ENCODE measurements at places on chromosomes 4 and X. TPM values are rescaled to one million over a fixed set of nuclear protein-coding genes. Genes with fewer than 3 reads are reported as not detected.

NPY2R gene
- not detected for total RNA-seq

SSX1 gene
- total RNA-seq = not detected

DIPK2B gene
- total RNA-seq = 27.7 TPM

DMRTC1B gene
- 0.29 TPM for total RNA-seq

RTL9 gene
- total RNA-seq = not detected

TCEANC gene
- total RNA-seq = 6.4 TPM

DNA sequence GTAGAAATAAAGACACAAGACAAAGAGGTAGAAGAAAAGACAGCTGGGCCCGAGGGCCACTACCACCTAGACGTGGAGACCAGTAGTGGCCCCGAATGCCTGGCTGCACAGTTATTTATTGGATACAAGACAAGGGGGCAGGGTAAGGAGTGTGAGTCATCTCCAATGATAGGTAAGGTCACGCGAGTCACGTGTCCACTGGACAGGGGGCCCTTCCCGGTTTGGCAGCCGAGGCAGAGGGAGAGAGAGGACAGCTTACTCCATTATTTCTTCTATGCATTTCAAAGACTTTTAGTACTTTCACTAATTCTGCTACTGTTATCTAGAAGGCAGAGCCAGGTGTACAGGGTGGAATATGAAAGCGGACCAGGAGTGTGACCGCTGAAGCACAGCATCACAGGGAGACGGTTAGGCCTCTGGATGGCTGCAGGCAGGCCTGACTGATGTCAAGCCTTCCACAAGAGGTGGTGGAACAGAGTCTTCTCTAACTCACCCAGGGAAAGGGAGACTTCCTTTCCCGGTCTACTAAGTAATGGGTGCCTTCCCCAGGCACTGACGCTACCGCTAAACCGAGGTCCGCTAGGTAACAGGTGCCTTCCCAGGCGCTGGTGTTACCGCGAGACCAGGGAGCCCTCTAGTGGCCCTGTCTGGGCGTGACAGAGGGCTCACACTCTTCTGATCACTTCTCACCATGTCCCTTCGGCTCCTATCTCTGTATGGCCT is 44.9 kb downstream of the ZBTB49 start:
- no peaks in the 10 kb centered on the region for H3K36me3 ChIP-seq
- no peaks in the 10 kb centered on the region for H3K4me1 ChIP-seq
- DNase-seq = peak; percentile 80
- H3K4me3 ChIP-seq = no peak overlapping the region
- H3K27ac ChIP-seq = no peak overlapping the region
- H3K27me3 ChIP-seq = no peaks in the 10 kb centered on the region

DNA sequence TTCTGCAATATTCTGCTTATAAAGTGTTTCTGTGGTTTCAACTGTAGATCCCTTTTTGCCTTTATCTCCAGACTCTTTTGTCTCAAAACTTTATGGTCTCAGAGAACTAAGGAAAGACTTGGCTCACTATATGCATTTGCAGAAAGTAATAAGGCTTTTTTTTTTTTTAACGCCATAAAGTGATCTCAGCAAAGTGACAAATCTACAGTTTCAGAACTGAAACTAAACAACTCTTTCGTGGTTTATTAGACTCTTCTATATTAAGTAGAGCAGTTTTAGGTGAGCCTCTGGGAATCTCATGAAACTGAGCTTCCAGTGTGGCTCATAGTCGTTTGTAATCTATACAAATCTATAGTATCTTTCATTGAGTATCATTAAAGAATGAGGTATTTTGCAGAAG is 15.3 kb downstream of the ATP7A start:
- no peaks in the 10 kb centered on the region for H3K4me1 ChIP-seq
- no peaks in the 10 kb centered on the region for H3K27me3 ChIP-seq
- no peak overlapping the region for H3K27ac ChIP-seq
- H3K4me3 ChIP-seq = no peak overlapping the region
- no peak for DNase-seq

DNA sequence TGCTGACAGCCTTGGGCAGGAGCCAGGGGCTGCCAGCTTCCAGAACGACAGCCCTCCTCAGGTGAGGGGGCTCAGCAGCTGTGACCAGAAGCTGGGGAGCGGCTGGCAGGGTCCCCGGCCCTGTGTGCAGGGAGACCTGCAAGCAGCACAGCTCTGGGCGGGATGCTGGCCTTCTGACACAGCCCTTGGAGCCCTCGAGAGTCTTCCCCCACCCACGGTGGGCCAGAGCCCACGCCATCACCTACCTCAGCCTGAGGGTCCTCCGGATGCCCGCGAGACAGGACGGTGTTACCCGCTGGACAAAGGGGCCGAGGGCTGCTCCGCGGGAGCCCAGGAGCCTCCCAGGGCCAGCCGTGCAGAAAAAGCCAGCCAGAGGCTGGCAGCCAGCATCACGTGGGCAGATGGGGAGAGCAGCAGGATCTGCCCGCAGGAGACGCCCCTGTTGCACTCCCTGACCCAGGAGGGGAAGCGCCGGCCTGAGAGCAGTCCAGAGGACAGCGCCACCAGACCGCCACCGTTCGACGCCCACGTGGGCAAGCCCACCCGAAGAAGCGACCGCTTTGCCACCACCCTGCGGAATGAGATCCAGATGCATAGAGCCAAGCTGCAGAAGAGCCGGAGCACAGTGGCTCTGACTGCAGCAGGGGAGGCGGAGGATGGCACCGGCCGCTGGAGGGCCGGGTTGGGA is 71.8 kb upstream of the CLDN34 start:
- no peak overlapping the region for H3K27ac ChIP-seq
- no peak for DNase-seq
- H3K4me1 ChIP-seq = no peaks in the 10 kb centered on the region
- H3K4me3 ChIP-seq = no peak overlapping the region

DNA sequence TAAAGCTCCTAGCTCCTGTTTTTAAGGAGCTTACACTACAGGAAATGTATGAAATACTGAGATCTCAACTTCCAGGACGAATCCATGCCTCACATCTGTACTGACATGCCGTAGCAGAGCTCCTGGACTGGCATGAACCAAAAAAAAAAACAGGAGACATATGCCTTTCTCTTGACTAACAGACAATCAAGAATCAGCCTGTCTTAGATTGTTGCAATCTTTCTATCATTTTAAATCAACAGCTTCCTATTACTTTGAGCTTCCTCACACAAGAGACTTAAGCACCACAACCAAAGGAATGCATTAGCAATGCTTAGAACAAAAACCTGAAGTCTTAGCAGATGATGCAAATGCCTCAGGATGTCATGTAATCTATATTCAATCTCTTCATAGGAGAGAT is 34.7 kb upstream of the AREG start:
- no peak for DNase-seq
- H3K4me3 ChIP-seq = no peak overlapping the region
- H3K27me3 ChIP-seq = no peaks in the 10 kb centered on the region
- H3K36me3 ChIP-seq = no peaks in the 10 kb centered on the region

DNA sequence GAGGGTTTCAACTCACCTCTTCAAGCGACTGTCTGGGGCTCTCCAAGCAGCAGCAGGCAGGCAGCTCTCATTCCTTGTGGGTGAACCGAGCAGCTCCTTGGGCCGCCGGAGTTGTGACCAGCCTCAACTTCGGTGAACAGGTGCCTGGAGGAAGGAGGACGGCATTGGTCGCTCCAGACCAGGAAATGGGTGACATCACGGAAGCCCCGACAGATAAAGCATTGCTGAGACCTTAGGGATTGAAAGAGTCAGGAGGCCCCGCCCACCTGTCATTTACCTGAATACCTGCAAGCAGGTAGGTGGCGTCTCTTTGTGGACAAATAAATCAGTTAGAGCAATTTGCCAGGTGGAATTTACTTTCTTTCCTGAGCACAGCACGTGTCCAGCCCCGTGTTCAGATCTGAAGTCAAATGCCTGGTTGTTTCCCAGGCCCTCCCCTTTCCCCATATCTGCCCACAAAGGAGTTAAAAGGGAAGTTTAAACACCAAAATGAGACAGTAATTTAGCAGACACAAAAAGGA is at the start of gene LNX1:
Gene LNX1 (minus strand): TSS at position 115 of the 521 bp plus-strand sequence. CDS start 17,484 bp downstream, outside the sequence.
- peak within 1 kb of the TSS; percentile 30 for H3K4me3 ChIP-seq
- no peaks in the 10 kb centered on the region for H3K36me3 ChIP-seq
- H3K27ac ChIP-seq = peak within 1 kb of the TSS; percentile 38
- no peaks in the 10 kb centered on the region for H3K4me1 ChIP-seq

GRCh38 chr4:168074861-168075260 is 17.5 kb upstream of the ANXA10 start:
- H3K4me1 ChIP-seq = no peaks in the 10 kb centered on the region
- no peak for DNase-seq
- H3K27me3 ChIP-seq = no peaks in the 10 kb centered on the region
- H3K27ac ChIP-seq = no peak overlapping the region

DNA sequence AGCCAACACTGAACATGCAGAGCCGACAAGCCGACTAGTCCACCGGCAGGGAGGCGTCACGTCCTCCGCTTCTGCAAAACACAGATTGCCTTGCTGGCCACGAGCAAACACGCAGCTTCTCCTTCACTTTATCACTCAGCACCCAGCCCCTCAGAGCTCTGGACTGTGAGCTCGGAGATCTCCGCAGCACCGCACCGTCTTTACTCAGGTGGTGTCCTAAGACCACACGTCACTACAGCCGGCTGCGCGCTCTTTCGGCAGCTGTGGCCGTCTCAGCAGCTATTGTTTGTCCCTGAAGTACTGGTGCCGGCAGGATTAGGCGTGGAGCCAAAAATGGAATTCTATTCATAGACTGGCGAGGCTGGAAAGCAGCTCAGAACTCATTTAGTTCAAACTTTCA is 72.0 kb downstream of the FAT1 start:
- H3K27me3 ChIP-seq = no peaks in the 10 kb centered on the region
- H3K4me1 ChIP-seq = no peaks in the 10 kb centered on the region
- no peak overlapping the region for H3K4me3 ChIP-seq
- peaks cover 8% of the 10 kb centered on the region for H3K36me3 ChIP-seq

GRCh38 chr4:129355031-129355430 is 259.1 kb downstream of the C4orf33 start:
- no peak for DNase-seq
- H3K27ac ChIP-seq = no peak overlapping the region
- no peak overlapping the region for H3K4me3 ChIP-seq

DNA sequence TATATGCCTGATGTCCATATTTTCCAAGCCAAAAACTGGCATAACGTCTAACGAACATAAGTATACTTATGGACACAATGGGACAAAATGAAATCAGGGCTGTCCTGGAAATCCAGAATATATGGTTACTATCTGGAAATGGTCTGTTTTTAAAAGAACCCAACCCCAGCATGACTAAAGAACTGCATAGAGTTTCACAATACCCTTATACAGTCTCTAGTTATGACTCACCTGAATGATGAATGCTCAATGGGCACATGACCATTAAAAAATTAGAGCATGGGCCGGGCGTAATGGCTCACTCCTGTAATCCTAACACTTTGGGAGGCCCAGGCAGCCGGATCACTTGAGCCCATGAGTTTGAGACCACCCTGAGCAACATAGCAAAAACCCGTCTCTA is 31.8 kb downstream of the AMMECR1 start:
- H3K36me3 ChIP-seq = no peaks in the 10 kb centered on the region
- no peak overlapping the region for H3K4me3 ChIP-seq
- no peak overlapping the region for H3K27ac ChIP-seq
- no peak for DNase-seq
- no peaks in the 10 kb centered on the region for H3K27me3 ChIP-seq

- no peak overlapping the region for H3K4me3 ChIP-seq
- no peaks in the 10 kb centered on the region for H3K27me3 ChIP-seq
- no peaks in the 10 kb centered on the region for H3K4me1 ChIP-seq
- H3K36me3 ChIP-seq = no peaks in the 10 kb centered on the region
- DNase-seq = no peak
These were observed 16.8 kb upstream of the ARSH start for GRCh38 chrX:2989565-2989964.

DNA sequence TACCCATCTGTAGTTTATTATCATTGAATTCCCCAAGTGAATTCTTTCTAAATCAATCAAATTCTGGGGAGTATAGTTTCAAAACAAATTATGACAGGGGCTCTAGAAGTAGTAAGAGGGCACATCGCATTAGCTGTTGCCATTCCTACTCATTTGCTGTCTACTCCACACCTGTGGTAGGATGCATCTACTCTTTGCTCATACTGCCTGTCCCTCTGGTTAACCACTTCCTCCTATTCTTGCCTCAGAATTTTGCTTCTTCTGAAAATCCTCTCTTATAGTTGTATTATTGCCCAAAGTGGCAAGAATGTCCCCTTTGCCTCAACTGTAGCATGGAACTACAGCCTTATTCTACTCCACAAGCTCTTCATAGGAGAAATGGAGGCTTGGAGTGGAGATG is 12.7 kb upstream of the DGKK start:
- no peak overlapping the region for H3K27ac ChIP-seq
- no peak overlapping the region for H3K4me3 ChIP-seq
- no peaks in the 10 kb centered on the region for H3K27me3 ChIP-seq
- DNase-seq = no peak

DNA sequence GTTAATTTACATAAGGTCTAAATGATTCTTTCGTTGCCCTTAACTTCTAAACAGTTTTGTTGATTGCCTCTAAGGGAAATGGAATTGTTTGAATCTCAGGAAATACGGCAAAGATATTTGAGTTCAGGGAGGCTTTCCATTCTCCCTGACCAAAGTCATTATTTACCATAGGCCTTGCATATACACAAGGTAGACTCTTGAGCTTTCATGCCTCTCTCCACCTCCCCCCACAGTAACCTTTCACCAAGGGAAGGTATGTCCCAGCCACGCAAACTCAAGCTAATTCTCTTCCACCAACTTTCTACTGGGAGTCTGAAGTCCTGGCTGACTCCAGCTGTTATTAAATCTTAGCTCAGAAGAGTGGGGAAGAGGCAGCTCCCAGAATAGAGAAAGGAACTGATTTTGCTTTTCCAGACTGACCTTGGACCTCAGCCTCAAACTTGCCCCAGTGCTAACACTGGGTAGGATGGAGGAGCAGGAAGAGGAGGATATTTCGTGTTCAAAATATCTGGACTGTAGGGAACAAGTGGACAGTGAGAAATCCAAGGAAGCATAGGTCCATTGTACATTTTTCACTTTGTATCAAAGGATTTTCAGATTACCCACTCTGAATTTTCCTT is 1.4 kb downstream of the IGSF1 start:
- no peak for DNase-seq
- H3K36me3 ChIP-seq = no peaks in the 10 kb centered on the region
- H3K27me3 ChIP-seq = no peaks in the 10 kb centered on the region
- H3K27ac ChIP-seq = no peak overlapping the region
- H3K4me1 ChIP-seq = no peaks in the 10 kb centered on the region
- H3K4me3 ChIP-seq = no peak overlapping the region

GRCh38 chrX:50812995-50813842 is 775 bp downstream of the SHROOM4 start:
- peak; percentile 69 for DNase-seq
- no peaks in the 10 kb centered on the region for H3K36me3 ChIP-seq
- no peaks in the 10 kb centered on the region for H3K4me1 ChIP-seq
- H3K27ac ChIP-seq = peak overlapping the region; percentile 77
- no peaks in the 10 kb centered on the region for H3K27me3 ChIP-seq
